ENCODE measurements at places on chromosomes 1 and 21. TPM values are rescaled to one million over a fixed set of nuclear protein-coding genes. Genes with fewer than 3 reads are reported as not detected.

GRCh38 chr1:199122532-199123311 lies 483.9 kb downstream of the PTPRC start:
- H3K27ac ChIP-seq, result no peak overlapping the region
- no peaks in the 10 kb centered on the region for H3K4me1 ChIP-seq
- H3K27me3 ChIP-seq, result no peaks in the 10 kb centered on the region
- H3K4me3 ChIP-seq, result no peak overlapping the region
- DNase-seq, result no peak
- H3K36me3 ChIP-seq, result no peaks in the 10 kb centered on the region

GRCh38 chr1:204206121-204206520 lies 7.7 kb downstream of the GOLT1A start:
- H3K27ac ChIP-seq, result no peak overlapping the region
- no peak overlapping the region for H3K4me3 ChIP-seq
- no peak for DNase-seq
- H3K4me1 ChIP-seq, result no peaks in the 10 kb centered on the region

GRCh38 chr1:33382661-33383415 lies 48.1 kb downstream of the PHC2 start:
- H3K27me3 ChIP-seq, result no peaks in the 10 kb centered on the region
- H3K36me3 ChIP-seq, result no peaks in the 10 kb centered on the region
- H3K4me1 ChIP-seq, result peaks cover 12% of the 10 kb centered on the region
- no peak overlapping the region for H3K27ac ChIP-seq

DNA sequence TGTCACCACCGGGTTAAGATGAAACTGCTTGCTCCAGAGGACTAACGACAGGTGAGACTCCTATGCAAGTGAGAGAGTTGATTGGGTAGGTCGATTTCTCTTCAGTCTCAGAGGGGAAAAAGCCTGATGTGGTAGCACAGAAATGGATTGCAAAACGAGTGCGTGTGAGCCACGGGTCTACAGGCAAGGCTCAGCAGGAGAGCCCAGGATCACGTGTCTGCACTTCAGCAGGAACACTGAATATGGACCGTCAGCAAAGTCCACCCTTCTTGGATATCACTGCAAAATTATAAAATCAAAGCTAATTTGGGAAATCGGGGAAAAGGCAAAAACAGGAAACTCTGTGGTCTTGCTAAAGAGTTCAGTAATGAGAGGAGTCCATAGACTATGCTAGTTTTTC lies 107.7 kb upstream of the ZNF648 start:
- no peaks in the 10 kb centered on the region for H3K4me1 ChIP-seq
- H3K4me3 ChIP-seq, result no peak overlapping the region
- H3K36me3 ChIP-seq, result no peaks in the 10 kb centered on the region
- no peaks in the 10 kb centered on the region for H3K27me3 ChIP-seq

DNA sequence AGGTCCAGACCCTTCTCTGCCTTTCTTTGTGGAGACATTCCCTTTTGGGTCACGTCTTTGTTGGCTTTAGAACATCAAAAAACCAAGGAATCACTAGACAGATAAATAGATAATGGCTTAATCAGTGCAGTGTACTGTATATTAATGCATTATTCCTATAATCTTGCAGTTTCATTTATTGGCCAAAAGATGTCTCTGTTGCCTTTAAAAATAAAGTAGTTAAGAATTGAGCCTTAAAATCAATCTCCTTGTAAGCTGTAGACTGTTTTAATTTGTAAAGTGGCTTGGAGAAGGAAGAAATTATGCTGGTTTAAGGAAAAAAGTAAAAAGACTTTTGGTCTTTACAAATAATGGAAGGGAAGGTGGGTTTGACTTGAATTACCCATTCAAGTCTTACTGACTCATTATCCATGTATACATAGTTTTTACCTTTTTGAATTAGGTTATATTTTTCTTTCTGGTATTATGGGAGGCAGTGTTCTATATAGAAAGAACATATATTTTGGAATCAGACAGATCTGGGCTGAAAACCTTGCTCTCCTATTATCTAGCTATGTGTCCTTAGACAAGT lies 84.6 kb downstream of the VPS13D start:
- H3K36me3 ChIP-seq, result peaks cover 66% of the 10 kb centered on the region
- H3K4me3 ChIP-seq, result no peak overlapping the region
- no peaks in the 10 kb centered on the region for H3K4me1 ChIP-seq
- no peak overlapping the region for H3K27ac ChIP-seq
- no peaks in the 10 kb centered on the region for H3K27me3 ChIP-seq

DNA sequence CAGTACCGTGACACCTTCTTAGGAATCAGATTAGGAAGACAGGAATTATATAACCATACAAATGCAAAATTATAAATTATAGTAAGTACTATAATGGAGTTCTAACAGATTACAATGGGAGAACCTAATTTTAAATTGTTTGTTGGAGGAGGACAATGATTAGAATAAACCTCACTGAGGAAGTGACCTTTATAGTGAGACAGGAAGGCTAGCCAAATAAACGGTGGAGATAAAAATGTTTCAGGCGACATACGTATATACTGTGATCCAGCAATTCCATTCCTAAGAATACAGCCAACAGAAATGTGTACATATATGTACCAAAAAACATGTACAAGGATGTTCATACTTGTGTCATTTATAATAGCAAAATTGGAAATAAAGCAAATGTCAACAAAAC lies 15.2 kb downstream of the SYNJ1 start:
- peaks cover 13% of the 10 kb centered on the region for H3K4me1 ChIP-seq
- DNase-seq, result no peak
- no peak overlapping the region for H3K4me3 ChIP-seq
- H3K36me3 ChIP-seq, result peaks cover 6% of the 10 kb centered on the region
- H3K27ac ChIP-seq, result no peak overlapping the region
- H3K27me3 ChIP-seq, result no peaks in the 10 kb centered on the region

DNA sequence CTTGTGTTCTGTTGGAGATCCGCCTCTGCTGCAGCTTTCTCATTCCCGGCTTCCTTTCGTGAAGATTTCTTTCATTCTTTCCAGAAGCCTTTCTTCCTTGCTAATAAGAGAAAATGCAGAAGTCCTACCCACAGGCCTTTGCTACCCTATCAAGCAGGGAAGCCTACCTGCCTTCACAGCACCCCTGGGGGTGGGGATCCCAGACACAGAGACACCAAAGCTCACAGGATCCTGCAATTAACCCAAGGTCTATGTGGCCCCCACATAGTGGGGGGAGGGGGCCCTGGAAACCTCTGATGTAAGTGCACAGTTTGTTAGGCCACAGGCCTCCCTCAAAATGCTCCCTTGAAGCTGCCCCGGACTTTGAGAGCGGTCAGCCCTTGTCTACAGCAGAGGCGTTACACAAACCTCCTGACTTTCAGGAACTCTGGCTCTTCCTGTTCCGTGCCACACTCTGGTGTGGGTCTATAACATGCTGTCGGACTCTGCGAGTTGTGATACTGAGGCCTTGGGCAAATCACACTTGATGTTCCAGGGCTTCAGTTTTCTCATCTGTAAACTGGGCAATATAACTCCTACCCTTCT lies 31.2 kb downstream of the NKAIN1 start:
- no peak overlapping the region for H3K4me3 ChIP-seq
- DNase-seq, result no peak
- no peaks in the 10 kb centered on the region for H3K27me3 ChIP-seq
- no peak overlapping the region for H3K27ac ChIP-seq
- no peaks in the 10 kb centered on the region for H3K4me1 ChIP-seq

DNA sequence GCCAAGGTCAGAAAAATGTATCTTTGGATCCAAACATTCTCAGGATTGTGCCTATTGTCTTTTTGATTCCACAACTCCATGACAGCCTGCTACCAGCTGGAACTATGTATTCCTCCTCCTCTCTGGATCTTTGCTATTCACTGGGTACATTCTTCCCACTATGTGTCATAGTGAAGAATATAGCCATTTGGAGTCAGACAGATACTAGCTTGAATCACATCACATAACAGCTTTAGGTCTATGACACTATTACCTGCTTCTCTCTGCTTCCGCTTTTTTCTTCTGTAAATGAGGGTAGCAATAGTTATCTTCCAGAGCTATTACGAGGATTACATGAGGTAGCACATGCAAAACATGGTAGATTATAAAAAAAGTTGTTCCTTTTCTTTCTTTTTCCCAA lies 5.4 kb upstream of the EXO1 start:
- no peak overlapping the region for H3K27ac ChIP-seq
- H3K27me3 ChIP-seq, result no peaks in the 10 kb centered on the region
- DNase-seq, result no peak
- H3K36me3 ChIP-seq, result no peaks in the 10 kb centered on the region

Gene S100A7
- total RNA-seq, result not detected

Gene COA6
- total RNA-seq, result 18.5 TPM

Gene CCDC30
- total RNA-seq, result 7.1 TPM

Gene DUSP23
- total RNA-seq, result 14.5 TPM

Gene CACNA1E
- total RNA-seq, result not detected
